Activated CD4-positive, alpha-beta T cell treated with anti-CD3 and anti-CD28 coated beads, Interleukin-10, Interleukin-2, amounts not matched to agents 100 ng/mL and 50 ng/mL, durations not matched to agents 16 hours and 8 hours (primary cell): ENCODE measurements at places on chromosomes 4 and X.

GRCh38 chrX:10564484-10564883, 55.9 kb downstream of the MID1 start:
- no peak for DNase-seq

DNA sequence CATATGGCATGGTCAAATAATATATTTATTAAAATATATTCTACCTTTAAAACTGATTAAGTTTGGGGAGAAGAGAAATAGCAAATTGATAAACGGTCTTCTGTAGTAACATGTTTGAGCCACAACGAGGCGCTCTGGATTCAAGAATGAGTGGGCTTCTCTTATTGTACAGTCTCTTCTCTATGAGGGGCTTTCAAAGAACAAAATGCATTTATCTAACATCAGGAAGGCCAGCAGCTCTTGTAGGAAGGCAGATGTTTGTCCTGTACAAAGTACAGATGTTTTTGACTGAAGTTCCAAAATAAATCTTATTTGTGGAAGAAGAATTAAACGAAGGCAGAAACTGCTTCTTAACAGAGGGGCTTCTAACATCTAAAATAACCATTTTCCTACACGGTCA, 153.6 kb downstream of the RASL11B start:
- peak; percentile 26 for DNase-seq

DNA sequence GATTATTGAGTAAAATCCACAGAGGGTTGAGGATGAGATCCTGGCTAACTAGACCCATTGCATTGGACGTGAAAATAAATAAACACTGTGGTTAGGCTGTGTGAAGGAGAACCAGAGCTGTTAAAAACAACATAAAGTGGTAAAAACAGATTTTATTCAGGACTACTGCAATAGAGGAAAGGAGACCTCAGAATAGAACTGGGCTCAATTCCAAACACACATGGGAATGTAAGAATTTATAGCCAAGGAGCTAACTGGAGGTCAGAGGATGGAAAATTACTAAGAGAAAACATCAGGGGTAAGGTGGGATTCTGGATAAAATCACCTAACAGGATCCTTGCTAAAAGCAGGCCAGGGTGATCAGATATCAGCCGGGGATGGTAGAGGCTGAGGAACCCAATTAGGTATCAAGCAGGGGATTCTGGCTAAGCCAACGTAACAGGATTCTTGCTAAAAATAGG, 112.4 kb downstream of the RNF150 start:
- no peak for DNase-seq

- no peak for DNase-seq
Observed at GRCh38 chrX:69948276-69948797, 101.4 kb downstream of the AWAT2 start.

DNA sequence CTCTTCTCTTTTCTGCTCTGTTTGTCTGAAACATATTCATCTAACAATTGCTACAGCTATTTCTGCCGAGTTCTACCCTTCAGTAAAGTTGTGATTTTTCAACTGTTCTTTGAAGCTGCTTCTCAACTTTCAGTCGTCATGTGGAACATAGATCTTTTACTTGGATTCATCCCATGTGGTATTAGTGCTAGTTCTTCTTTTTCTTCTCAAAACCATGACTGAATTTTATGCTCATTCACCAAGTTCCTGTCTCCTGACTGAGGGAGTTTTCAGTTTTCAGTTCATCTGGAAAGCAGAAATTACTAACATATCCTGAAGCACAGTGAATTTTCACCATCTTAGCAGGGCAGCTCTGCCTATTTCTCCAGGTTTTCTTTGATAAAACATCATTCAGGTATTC, 12.1 kb downstream of the ACSL4 start:
- no peak for DNase-seq

GRCh38 chrX:16386126-16386525, 218.8 kb downstream of the MAGEB17 start:
- DNase-seq, result no peak

DNA sequence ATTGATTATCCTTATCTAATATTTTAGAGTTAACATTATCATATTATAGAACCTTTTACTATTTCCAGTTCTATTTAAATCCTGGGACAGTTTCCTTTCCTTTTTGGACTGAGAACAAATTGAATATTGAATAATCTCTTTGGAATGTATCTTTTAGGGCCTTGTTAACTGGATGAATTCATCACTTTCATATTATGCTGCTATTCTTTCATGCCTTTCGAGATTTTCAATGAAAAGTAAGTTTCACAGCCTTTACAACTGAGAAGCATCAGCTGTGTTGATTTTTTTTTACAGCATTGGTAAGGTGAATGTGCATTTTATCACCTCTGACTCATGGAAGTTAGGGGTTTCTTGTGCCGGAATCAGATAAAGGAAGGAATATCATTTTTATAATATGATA, 39.6 kb downstream of the PDLIM5 start:
- DNase-seq, result no peak

- DNase-seq, result no peak
Observed at GRCh38 chrX:130829526-130830515, 73.2 kb downstream of the ENOX2 start.

DNA sequence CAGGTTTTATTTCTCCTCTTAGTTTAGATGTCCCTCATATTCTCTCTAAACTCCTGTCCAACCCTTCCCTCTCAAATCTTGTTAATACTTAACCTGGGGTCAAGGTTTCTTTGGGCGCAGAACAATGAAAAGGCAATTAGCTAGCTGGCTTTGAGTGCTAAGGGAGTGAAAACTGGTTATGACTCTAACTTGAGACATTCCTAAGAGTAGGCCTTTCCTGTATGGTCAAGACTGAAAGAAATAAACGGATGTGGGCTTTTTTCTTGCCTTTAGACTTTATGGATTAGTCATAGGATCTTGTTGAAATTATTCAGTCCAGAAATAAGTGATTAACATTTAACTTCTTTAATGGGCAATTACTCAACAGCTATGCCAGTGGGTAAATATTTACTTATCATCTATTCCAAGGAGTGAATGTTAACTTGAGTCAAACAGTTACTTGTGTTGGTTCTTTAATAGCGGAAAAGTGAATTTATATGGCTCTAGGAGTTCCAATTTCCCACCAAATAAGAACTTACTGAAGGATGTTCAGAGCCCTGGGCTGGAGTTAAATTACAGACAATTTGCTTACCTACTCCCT, 141.7 kb upstream of the SCML1 start:
- no peak for DNase-seq

DNA sequence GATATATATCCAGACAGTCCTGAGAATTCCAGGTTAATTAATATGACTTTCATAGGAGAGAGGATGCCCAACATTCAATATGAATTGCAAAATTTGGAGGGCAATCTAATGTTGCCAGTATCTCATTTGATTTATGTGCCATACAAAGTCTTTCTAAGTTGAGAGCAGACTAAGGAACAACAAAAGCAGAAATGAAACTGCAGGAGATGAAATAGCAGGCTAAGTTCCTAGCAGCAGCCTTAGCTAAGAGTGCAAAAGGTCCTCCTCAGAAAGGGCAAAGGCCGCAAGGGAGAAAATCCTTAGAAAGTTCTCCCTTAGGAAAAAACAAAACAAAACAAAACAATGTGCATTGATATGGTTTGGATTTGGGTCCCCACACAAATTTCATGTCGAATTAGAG, 602.9 kb upstream of the HTR2C start:
- no peak for DNase-seq

DNA sequence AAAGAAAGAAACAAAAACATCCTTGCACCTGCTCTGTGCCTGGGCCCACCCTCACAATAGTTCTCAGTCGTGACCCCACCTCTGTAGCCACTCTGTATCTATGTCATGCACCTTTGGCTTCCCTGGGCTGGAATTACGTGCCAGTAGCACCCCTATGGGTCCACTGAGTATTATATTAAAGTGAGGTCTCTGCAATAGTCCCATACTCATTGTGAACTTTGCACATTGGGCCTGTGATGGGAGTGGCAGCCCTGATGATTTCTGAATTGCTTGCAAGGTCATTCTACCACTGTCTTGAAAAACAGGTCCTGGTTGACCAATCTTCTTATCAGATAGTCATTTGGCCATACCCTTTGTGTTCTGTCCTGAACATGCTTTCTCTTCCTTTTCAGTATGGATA, 1012.1 kb downstream of the RAB28 start:
- no peak for DNase-seq
